ENCODE measurements at places on chromosomes 11 and 22. TPM values are rescaled to one million over a fixed set of nuclear protein-coding genes. Genes with fewer than 3 reads are reported as not detected.

DNA sequence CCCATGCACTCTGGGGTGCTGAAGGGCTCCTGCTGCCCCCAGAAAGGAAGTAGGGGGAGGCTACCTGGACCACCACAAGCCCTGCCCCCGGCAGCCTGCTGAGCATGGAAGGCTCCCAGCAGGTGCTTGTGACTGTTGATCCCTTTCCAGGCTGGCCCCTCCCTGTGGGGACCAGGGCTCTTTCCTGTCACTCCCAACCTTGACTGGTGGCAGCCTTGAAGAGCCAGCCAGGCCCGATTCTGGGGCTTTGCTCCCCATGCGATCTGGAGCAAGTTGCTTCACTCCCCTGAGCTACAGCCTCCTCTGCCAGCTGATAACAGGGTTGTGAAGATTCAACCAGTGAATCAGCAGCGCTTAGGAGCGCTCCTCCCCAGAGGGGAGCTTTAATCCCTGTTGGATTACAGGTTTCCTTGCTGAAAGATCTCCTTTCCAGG is 4.6 kb upstream of the CST6 start:
- H3K4me1 ChIP-seq, result peaks cover 8% of the 10 kb centered on the region
- H3K27me3 ChIP-seq, result peaks cover 13% of the 10 kb centered on the region
- H3K27ac ChIP-seq, result no peak overlapping the region
- H3K36me3 ChIP-seq, result peaks cover 6% of the 10 kb centered on the region

DNA sequence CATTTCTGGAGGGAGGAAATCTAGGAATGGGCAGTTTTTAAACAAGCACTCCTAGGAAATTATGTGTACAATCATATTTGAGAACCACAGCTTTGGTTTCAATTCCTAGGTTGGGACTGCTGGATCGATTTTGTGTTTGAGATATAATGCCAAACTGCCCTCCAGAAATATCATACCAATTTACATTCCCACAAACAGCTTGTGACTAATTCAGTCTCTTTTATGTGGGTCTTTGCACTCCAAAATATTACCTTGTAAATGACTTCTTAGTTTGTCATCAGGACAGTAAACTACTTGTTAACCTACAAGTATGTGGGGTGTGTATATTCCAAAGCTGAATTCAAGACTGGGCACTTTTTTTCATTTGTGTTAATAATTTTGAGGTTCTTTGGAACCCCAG is 9.8 kb upstream of the BARX2 start:
- no peak overlapping the region for H3K4me3 ChIP-seq
- DNase-seq, result no peak
- peaks cover 14% of the 10 kb centered on the region for H3K4me1 ChIP-seq
- H3K36me3 ChIP-seq, result no peaks in the 10 kb centered on the region
- H3K27me3 ChIP-seq, result peaks cover 48% of the 10 kb centered on the region

- peak overlapping the region; percentile 6 for H3K4me3 ChIP-seq
- H3K27me3 ChIP-seq, result no peaks in the 10 kb centered on the region
- peaks cover 30% of the 10 kb centered on the region for H3K4me1 ChIP-seq
- H3K36me3 ChIP-seq, result peaks cover 40% of the 10 kb centered on the region
- no peak for DNase-seq
Observed at GRCh38 chr22:33909075-33909458, 11.2 kb downstream of the LARGE1 start.

DNA sequence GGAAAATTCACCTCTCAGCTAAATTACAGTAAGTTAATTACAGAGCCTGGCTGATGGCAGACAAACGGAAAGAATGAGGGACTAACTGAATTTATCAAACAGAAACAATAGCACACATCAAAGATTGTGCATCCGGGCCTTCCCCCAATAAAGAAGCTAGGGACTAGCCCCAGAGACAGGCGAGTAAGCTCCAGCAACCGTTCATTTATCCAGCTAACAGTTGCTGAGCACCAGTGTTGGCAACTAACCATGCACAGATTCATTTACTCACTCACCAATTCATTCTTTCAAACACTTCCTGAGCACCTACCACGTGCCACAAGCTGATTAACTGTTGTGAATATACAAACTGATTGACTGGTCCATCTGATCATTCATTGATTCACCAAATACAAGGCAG is 51.2 kb downstream of the SMCO4 start:
- peaks cover 19% of the 10 kb centered on the region for H3K4me1 ChIP-seq
- H3K27ac ChIP-seq, result no peak overlapping the region
- H3K4me3 ChIP-seq, result no peak overlapping the region
- peaks cover 40% of the 10 kb centered on the region for H3K27me3 ChIP-seq

- H3K27ac ChIP-seq, result peak overlapping the region; percentile 88
- H3K4me3 ChIP-seq, result peak overlapping the region; percentile 96
- no peak for DNase-seq
- no peaks in the 10 kb centered on the region for H3K36me3 ChIP-seq
- H3K4me1 ChIP-seq, result peaks cover 40% of the 10 kb centered on the region
Observed at GRCh38 chr22:25403811-25404471, 160.5 kb upstream of the GRK3 start.

DNA sequence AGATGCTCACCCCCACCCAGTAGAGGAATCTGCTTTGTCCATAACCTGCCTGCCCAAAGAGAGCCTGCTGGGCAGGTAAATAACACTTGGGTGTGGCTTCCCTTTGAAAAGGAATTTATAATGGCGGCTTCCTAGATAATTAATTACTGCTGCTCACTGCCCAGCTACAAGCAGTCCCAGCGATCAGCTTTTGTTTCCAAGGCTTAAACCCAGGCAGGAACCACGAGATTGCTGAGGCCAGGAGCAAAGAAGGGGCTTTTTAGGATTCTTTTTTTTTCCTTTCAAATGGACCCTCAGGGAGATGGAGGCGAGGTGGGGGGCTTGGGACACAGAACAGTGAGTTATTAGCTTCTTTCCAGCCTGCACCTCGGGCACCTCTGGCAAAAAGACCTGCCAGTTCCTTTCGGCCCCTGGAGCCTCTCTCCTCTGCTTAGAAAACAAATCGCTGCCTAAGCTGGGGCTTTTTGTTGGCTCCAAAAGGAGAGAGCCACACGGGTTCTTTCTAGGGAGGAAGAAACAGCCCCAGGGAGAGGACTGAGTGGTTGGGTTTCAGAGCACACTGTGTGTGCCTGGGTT is 107.2 kb downstream of the TSPAN18 start:
- H3K4me1 ChIP-seq, result peaks cover 35% of the 10 kb centered on the region
- peak overlapping the region; percentile 75 for H3K4me3 ChIP-seq
- H3K36me3 ChIP-seq, result peaks cover 12% of the 10 kb centered on the region
- H3K27me3 ChIP-seq, result no peaks in the 10 kb centered on the region

GRCh38 chr11:82536706-82537105 is 197.0 kb downstream of the FAM181B start:
- H3K4me3 ChIP-seq, result no peak overlapping the region
- no peaks in the 10 kb centered on the region for H3K36me3 ChIP-seq
- H3K4me1 ChIP-seq, result no peaks in the 10 kb centered on the region
- no peak for DNase-seq
- no peak overlapping the region for H3K27ac ChIP-seq
- H3K27me3 ChIP-seq, result peaks cover 7% of the 10 kb centered on the region

- peaks cover 22% of the 10 kb centered on the region for H3K4me1 ChIP-seq
- no peak overlapping the region for H3K4me3 ChIP-seq
- no peak overlapping the region for H3K27ac ChIP-seq
- no peak for DNase-seq
- no peaks in the 10 kb centered on the region for H3K36me3 ChIP-seq
Observed at GRCh38 chr11:69699213-69699612, 4.6 kb downstream of the FGF19 start.

DNA sequence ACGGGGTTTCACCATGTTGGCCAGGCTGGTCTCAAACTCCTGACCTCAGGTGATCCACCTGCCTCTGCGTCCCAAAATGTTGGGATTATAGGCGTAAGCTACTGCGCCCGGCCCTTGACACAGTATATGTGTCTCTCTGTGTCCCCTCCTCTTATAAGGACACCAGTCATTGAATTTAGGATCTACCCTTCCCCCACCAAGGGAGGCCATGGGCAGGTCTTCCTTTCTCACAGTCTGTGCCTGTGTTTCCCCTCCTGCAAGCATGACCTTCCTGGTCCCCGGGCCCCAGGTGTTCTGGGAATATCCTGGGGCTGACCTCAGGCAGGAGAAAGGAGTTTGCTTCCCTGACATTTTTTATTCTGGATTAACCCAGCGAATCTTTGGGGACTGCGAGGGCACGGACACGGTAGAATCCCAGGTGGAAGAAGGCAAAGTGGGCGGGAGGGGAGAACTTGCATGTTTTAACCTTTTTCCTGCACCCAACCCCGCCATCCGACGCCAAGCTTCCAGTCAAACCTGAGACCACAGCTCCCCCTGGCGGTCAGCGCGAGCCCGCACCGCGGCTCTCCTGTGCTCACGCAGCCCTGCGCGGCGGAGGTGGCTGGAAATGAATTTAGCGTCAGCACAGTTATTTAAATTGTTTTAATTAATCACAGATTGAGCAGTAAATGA is 42.1 kb upstream of the ISX start:
- DNase-seq, result peak; percentile 88
- no peak overlapping the region for H3K27ac ChIP-seq
- no peaks in the 10 kb centered on the region for H3K36me3 ChIP-seq
- peak overlapping the region; percentile 23 for H3K4me3 ChIP-seq
- peaks cover 42% of the 10 kb centered on the region for H3K27me3 ChIP-seq

GRCh38 chr22:35470903-35471321 is 69.7 kb upstream of the RASD2 start:
- H3K4me3 ChIP-seq, result no peak overlapping the region
- DNase-seq, result no peak
- no peaks in the 10 kb centered on the region for H3K27me3 ChIP-seq

The MTCH2 gene
- 134 TPM for total RNA-seq

The LRRC4C gene
- total RNA-seq, result 14.0 TPM

The TSGA10IP gene
- total RNA-seq, result not detected

- H3K4me3 ChIP-seq, result no peak overlapping the region
- peak overlapping the region; percentile 77 for H3K27ac ChIP-seq
- DNase-seq, result no peak
- H3K36me3 ChIP-seq, result peaks cover 74% of the 10 kb centered on the region
- no peaks in the 10 kb centered on the region for H3K27me3 ChIP-seq
Observed at GRCh38 chr11:20050551-20051333, 109.5 kb downstream of the DBX1 start.

GRCh38 chr11:126711977-126712625 is 288.5 kb downstream of the KIRREL3 start:
- no peaks in the 10 kb centered on the region for H3K36me3 ChIP-seq
- H3K4me1 ChIP-seq, result peaks cover 8% of the 10 kb centered on the region
- no peak overlapping the region for H3K4me3 ChIP-seq

- peaks cover 4% of the 10 kb centered on the region for H3K36me3 ChIP-seq
- no peak for DNase-seq
- H3K4me1 ChIP-seq, result peaks cover 24% of the 10 kb centered on the region
- peak overlapping the region; percentile 94 for H3K4me3 ChIP-seq
Observed at GRCh38 chr22:50305923-50306566, 1.4 kb downstream of the PLXNB2 start.

GRCh38 chr11:8839306-8839956 is 71.6 kb upstream of the AKIP1 start:
- peaks cover 4% of the 10 kb centered on the region for H3K36me3 ChIP-seq
- H3K27me3 ChIP-seq, result no peaks in the 10 kb centered on the region
- peak overlapping the region; percentile 70 for H3K27ac ChIP-seq
- no peak for DNase-seq
- peaks cover 31% of the 10 kb centered on the region for H3K4me1 ChIP-seq

DNA sequence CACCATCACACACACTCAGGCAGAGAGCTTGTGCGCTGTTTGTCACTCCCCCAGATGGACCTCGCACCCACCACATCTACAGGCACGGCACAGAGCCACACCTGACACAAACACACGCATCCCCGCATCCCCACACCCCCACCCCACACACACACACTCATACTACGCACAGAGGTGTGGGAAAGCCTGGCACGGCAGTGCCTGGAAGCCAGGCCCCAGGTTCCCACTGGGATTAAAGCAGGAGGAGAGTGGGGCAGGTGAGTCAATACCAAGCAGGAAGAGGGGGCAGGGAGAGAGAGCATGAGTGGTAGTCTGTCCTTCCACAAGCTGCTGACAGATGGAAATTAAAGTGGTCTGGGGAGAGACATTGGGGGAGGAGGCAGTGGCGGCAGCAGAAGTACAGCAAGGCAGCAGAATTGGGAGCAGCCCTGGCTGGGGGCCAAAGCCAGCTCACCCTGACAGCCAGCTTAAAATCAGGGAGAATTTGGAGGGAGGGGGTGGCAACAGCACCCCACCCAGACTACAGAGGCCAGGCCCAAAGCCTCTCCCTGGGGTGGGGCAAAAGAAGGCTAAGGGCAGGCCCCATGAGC is 20.7 kb downstream of the TNKS1BP1 start:
- H3K27ac ChIP-seq, result peak overlapping the region; percentile 83
- peaks cover 40% of the 10 kb centered on the region for H3K4me1 ChIP-seq
- DNase-seq, result no peak
- H3K36me3 ChIP-seq, result peaks cover 61% of the 10 kb centered on the region
- no peaks in the 10 kb centered on the region for H3K27me3 ChIP-seq

The FXYD2 gene
- 57.5 TPM for total RNA-seq

- H3K4me1 ChIP-seq, result peaks cover 80% of the 10 kb centered on the region
- peaks cover 11% of the 10 kb centered on the region for H3K27me3 ChIP-seq
- no peak overlapping the region for H3K4me3 ChIP-seq
- H3K27ac ChIP-seq, result no peak overlapping the region
- DNase-seq, result no peak
- no peaks in the 10 kb centered on the region for H3K36me3 ChIP-seq
Observed at GRCh38 chr11:120183701-120184141, 27.1 kb upstream of the OAF start.

The DDB1 gene
- 279 TPM for total RNA-seq

The BTBD18 gene
- not detected for total RNA-seq

DNA sequence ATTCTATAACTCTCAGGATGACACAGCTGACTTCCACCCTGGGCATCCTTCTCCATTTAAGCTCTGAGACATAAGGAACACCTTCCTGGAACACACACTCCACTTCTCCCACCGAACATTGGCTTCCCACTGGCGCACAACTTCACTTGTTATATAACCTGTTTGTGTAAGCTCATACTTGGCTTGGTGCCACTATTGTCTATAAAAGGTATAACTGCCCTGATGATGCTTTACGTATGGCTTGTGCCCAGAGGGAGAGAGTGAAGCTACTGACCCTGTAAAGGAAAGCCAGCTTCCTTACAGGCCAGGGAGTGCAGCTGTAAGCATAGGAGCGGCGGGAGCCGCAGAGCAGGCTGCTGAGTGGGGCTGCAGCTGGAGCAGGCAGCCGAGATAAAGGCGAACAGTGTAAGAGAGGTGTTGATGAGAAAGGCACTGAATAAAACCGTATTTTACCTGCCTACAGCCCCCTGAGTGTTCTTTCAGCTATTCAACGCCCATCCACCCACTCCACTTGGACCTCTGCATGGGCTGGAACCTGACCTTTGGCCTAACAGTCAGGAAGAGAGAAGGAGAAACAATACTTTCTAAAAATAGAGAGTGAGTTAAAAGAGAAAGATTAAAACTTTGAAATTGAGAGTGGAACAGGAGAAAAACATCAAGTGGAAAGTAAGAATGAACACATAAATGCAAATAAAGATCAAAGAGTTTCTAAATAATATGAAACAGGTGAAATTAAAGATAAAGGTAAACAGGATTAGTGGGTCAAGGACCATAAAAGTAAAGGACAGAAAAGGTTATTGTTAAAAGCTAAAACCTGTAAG is 252.1 kb upstream of the ARHGAP42 start:
- H3K27ac ChIP-seq, result no peak overlapping the region
- H3K36me3 ChIP-seq, result no peaks in the 10 kb centered on the region
- no peak overlapping the region for H3K4me3 ChIP-seq
- no peaks in the 10 kb centered on the region for H3K27me3 ChIP-seq
- DNase-seq, result no peak

The DEFB131B gene
- not detected for total RNA-seq

GRCh38 chr11:376531-377173 is 7.4 kb downstream of the B4GALNT4 start:
- H3K36me3 ChIP-seq, result peaks cover 24% of the 10 kb centered on the region
- no peaks in the 10 kb centered on the region for H3K27me3 ChIP-seq
- no peak for DNase-seq
- H3K27ac ChIP-seq, result no peak overlapping the region
- no peak overlapping the region for H3K4me3 ChIP-seq
- H3K4me1 ChIP-seq, result no peaks in the 10 kb centered on the region

Data from type B pancreatic cell (in vitro differentiated cells).